ENCODE measurements at places on chromosomes 1 and 21.
A peak's percentile ranks its signal among the peaks of the same experiment; 100 is the strongest.

- no peak for DNase-seq
Observed at GRCh38 chr1:50425376-50426107, 2.3 kb upstream of the DMRTA2 start.

DNA sequence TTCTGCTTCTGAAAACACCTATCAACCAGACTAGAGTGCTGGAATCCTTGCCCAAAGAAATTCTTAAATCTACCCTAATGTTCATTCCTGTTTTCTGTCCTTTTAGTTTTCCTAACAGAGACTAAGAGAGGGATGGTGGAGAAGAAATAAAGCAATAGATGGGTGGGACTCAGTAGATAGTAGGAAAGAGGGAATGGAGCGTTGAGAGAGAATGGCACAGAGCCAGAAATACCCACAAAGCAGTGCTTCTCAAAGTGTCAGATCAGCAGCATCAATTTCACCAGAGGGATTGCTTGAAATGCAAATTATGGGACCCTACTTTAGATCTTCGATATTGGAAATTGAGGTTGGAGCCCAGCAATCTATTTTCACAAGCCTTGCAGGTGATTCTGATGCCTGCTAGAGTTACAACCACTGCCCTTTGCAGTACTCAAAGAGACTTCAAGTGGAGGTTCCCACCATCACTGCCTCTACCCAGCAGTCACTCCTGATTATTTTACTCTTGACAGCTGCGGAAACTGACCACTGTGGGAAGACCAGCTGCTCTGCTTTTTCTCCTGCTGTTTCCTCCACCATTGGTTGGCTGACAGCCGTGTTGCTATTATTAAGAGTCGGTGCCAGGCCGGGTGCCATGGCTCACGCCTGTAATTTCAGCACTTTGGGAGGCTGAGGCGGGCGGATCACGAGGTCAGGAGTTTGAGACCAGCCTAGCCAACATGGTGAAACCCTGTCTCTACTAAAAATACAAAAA, 11.4 kb upstream of the PRPF3 start:
- no peak for DNase-seq

- DNase-seq: no peak
Observed at GRCh38 chr1:8347635-8348034, 29.7 kb downstream of the SLC45A1 start.

DNA sequence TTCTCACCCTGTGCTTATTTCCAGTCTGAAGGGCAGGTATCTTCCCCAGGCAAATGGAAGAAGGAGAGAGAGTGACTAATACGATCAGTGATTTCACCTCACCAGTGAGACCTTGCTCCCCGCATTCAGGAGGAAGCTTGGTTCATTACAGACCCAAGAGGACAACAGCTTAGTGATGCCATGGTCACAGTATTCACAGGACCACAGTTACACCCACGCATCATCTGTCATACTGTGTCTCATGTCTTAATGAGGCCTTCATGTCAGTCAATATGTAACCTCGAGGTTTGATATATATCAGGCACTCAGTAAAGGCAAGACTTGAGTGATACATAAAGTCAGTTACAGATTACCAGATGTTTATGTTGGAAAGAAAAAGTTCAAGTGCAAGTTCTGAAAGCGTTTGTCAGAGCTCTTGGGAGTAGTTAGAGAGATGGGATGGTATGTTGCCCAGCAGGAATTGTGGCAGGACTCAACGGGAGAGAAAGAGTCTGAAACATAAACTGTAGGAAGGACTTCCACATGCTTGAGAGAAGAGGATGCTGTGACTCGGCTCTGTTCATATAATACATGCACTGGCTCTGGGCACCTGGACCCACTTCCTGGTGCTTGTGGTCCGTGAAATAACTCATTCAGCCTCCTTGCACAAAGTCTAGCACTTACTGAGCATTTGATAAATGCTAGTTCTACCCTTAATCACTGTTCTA, 33.3 kb downstream of the GNPAT start:
- DNase-seq: no peak

DNA sequence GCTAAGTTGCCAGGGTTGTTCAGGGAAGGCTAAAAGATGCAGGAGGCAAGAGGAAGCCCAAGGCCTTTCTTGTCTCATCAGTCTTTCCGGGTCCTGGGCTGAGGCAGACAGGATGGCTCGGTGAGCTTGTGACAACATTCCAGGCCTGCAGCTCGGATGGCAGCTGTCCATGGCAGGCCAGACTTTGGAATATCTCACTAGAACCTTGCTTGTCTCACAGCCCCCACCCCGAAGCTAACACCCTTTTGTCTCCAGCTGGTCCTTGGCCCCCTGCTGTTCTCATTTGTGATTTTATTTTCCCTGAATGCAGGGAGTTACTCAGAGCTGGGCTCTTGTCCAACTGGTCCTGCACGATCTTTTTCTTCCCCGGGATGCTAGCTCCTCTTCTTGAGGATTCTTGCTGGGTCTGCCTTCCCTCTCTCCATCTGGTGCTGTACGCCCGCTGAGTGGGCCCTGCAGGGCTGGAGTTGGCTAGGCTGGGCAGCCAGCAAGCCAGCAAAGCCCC, 477.2 kb upstream of the CAMK1G start:
- peak; percentile 8 for DNase-seq

- DNase-seq: no peak
Observed at GRCh38 chr1:75996196-75996595, 64.0 kb upstream of the ASB17 start.

DNA sequence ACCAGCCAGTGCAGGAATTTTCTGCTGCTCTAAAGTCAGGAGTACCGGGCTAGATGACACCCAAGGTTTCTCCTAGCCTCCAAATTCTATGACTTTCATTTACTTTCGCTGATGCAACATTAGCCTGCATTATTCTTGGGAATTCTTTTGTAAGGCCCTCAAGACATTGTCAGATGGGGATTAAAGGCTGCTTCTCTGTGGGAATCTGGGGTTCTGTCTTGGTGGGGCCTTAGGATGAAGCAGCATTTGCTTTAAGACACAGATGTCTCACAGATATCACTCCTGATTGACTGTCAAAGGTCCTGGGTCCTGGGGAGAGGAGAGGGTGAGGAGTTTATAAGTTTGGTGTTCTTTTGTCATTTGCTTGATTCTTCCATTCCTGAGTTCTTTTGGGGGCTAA, 11.6 kb downstream of the PKP1 start:
- DNase-seq: no peak

DNA sequence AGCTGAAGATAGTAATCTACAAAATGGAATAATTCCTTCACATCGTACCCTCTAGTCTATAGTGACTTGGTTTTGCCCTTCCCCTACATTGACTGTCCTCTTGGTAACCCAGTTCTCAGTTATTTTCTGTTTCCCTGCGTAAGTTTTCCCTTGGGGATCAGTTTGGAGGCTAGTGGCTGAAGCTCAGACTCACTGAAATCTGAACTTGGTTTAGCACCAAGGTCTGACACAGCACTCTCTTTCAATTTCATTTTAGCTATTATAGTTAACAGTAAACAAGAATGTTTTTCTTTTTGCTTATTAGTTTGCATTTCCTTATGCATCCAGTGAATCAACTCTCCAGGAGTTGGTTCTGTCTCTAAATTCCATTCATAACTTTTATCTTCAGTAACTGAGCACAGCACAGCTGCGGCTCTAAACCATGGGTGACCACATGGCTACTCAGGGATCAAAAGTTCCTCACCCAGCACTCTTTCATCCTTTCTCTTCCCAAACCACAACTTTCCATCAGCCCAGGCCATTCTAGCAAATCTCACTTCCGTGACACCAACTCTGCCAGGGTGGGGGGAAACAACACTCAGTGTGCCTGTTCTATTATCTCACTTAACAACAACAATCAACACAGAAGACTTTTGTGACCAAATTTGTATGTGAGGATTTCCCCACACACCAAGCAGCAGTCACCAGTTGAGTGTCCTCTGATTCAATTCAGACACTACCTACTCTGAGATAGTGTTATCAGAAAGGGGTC, 17.6 kb upstream of the IFI6 start:
- DNase-seq: no peak

- peak; percentile 65 for DNase-seq
Observed at GRCh38 chr1:171188388-171189266, 3.5 kb downstream of the FMO2 start.

- no peak for DNase-seq
Observed at GRCh38 chr1:24949331-24949881, 19.3 kb upstream of the RUNX3 start.

GRCh38 chr1:234842726-234843641, 233.0 kb upstream of the IRF2BP2 start:
- DNase-seq: no peak

DNA sequence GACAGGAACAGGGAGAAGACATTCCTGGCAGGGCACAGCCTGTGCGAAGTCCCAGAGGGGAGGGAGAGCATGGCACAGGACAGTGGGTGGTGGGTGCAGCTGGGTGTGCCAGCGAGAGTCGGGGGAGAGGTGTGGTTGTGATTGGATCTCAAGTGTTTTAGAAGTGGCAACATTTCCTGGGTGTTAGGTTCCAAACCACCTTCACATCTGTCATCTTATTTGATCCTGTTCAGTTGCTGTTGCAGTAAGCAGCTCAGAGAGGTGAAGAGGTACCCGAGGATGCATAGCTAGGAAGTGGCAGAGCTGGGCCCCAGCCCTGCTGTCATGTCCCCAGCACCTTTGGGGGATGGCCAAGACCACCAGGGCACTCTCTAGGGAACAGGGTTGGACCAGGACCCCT, 22.0 kb upstream of the DISP3 start:
- no peak for DNase-seq

DNA sequence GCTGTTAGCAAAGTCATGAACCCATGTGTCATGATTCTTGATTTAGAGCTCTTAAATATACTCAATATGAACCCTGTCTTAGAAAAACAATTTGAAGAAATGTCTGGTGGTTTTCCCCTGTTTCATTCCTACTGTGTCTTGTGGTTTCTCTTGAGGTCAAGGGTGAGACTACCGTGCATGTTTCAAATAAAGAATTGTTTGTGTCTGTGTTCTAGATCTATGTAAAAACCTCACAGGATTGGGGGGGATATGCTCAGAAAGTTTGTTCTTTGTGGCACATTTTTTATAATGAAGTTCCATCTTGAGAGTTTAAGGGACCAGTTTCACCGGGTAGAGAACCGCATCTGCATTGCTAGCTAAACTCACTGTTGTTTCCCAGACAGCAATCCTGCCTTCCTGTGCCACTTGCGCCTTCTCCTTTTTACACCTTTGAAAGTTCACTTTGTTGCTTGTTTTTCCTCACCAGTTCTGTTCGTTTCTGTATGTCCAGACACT, 30.9 kb upstream of the CACYBP start:
- peak; percentile 62 for DNase-seq

GRCh38 chr1:71745326-71745725, 537.0 kb downstream of the NEGR1 start:
- DNase-seq: no peak

GRCh38 chr1:168164771-168165170, 14.0 kb upstream of the TIPRL start:
- DNase-seq: no peak

- DNase-seq: no peak
Observed at GRCh38 chr1:36088265-36088576, 471 bp upstream of the ADPRS start.

DNA sequence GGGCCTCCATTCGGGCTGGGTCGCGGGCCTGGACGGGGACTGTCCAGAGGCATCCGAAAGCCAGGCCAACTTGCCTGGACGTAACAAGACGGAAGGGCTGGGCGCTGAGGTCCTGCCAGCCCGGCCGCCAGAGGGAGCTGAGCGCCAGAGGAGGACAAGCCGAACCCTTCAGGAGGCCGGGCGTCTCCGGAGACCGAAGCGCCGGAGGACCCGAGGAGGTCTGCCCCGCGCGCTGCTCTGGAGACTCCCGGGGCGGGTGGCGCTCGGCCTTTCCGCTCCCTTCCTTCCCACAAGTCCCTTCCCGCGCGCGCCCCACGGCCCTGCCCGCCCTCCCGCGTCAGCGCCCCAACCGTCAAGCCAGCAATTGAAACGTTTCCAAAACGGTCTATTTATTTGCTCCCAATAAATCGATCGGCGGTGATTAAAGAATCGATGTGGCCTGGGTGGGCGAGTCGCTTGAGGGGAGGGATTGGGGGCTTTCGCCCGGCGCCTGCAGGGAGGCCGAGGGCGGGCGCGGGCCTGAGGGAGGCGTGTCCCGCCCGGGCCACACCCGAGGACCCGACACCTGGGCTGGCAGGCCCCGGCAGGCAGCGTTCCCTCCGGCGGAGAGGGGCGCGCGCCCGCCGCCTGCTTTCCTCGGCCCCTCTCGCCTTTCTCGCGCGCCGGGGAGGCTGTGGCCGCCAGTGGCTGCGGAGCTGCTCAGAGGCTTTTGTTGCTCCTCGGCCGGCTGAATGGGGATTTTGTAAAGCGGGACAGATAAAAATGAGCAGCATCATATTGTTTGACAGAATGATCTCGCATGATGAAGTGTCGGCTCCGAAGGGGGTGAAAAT, 5.2 kb upstream of the FOXD3 start:
- peak; percentile 78 for DNase-seq

DNA sequence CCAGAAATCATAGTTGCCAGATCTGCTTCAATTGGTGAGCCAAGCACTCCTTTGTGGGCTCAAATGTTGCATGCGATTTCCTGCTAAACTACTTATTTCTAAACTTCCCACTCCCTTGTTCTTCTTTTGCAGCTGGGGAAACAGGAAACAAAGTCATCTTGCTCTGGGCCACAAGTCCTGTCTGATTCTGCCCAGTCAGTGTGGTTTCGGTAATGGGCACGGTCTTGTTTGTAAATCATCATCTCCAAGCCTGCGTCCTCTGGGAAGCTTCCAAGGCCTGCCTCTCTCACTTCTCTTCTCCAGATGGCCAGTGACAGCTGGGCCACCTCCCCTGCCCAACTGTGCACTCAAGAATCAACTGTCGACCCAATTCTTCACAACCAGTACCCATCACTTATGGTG, 4.4 kb downstream of the S100A8 start:
- no peak for DNase-seq

- DNase-seq: no peak
Observed at GRCh38 chr1:46937270-46937669, 4.0 kb downstream of the CYP4A11 start.

GRCh38 chr1:156124557-156125483, 10.3 kb downstream of the LMNA start:
- DNase-seq: peak; percentile 88

GRCh38 chr21:43893536-43894205, 28.6 kb downstream of the AGPAT3 start:
- DNase-seq: peak; percentile 54
